ENCODE measurements at places on chromosomes 12 and 14. TPM values are rescaled to one million over a fixed set of nuclear protein-coding genes. Genes with fewer than 3 reads are reported as not detected.

FAM181A gene
- 0.67 TPM for total RNA-seq

DNA sequence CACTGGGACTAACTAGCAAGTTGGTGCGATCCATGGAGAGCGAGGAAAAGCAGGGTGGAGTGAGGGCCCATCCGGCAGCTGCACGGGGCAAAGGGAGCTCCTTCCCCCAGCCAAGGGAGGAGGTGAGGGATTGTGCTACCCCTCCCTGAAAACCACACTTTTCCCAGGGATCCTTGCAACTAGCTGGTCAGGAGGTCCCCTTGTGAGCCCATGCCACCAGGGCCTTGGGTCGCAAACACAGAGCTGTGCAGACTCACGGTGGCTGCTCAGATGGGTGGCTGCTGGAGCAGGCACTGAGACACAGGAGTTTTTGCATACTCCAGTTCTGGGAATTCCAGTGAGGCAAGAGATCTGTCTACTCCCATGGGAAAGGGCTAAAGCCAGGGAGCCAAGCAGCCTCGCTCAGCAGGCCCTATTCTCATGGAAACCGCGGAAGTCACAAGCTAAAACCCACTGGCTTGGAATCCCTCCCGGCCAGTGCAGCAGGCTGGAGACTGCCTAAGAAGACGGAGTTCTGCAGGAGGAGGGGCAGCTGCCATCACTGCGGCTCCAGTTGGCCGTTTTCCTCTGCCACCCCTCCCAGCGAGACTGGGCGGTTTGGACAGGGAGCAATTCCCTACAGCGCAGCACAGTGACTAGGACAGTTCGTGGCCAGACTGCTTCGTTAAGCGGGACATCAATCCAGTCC is 10.9 kb upstream of the ZNF705A start:
- H3K27me3 ChIP-seq, result no peaks in the 10 kb centered on the region
- H3K4me1 ChIP-seq, result no peaks in the 10 kb centered on the region
- no peaks in the 10 kb centered on the region for H3K36me3 ChIP-seq
- H3K4me3 ChIP-seq, result no peak overlapping the region

MBD6 gene
- 45.6 TPM for total RNA-seq

GRCh38 chr12:94609917-94610443 is 40.4 kb downstream of the TMCC3 start:
- no peaks in the 10 kb centered on the region for H3K27me3 ChIP-seq
- no peak overlapping the region for H3K4me3 ChIP-seq
- H3K27ac ChIP-seq, result no peak overlapping the region
- H3K36me3 ChIP-seq, result no peaks in the 10 kb centered on the region

DNA sequence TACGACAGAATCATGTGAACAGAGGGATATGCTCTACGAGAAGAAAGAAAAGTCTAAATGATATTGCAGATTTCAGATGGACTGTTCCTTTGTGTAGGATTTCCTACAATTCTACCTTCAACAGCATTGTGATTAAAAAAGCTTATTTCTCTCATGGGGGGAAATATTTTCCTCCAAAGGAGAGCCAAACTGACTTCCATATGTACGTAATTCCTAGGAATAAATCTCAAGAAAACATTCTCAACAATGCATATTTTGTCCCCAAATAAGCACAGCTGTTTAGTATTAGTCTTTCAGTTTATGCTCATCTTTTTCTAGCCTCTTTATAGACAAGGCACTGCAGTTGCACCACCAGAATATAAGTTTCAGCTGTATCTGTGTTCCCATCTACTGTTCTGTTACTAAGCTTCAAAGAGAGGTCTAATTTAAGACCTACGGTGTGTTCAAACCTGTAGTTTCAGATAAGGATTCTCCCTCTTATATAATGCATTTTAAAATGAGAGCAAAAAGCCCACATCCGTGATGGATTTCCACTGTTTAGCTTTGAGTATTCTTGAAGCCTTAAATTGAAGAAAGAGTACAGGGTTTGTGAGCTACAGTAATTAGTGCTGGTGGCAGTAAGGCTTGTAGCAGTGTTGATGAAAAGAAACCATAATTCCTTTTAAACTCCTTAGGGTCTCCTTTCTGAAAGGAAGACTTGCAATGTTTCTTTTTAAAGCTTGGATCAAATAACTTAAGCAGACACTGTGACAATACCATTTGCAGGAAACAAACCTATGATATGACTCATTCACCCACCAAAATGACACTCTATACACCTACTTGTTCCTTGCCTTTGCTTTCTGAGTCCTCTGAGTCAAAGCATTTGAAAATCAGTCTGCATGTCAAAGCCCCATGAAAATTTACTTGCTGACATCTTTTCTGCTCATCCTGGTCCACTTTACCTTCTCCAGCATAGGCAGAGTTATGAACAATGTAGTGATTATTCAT is 754.1 kb downstream of the NOVA1 start:
- H3K4me1 ChIP-seq, result no peaks in the 10 kb centered on the region
- no peak overlapping the region for H3K27ac ChIP-seq
- no peaks in the 10 kb centered on the region for H3K36me3 ChIP-seq

RGS6 gene
- total RNA-seq, result 25.3 TPM

EDDM3A gene
- total RNA-seq, result not detected

DNA sequence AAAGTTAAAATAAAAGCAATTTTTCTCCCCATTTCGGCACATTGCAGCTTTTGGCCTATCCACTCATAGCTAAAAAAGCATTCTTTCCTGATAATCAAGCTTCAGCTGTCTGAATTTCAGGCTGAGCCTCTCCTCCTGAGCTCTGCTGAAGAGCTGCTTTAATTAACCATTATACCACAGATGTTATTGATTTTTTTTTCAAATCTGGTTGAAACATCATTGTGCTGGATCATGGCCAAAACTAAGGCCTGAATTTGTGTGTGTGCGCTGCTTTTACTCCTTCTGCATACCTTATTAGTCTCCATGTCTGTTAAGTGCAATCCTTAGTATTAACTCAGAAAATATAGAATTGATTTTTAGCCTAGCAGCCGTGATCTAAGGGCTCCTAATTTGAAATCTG is 52.3 kb downstream of the MBIP start:
- peaks cover 31% of the 10 kb centered on the region for H3K4me1 ChIP-seq
- no peaks in the 10 kb centered on the region for H3K27me3 ChIP-seq
- DNase-seq, result no peak
- no peaks in the 10 kb centered on the region for H3K36me3 ChIP-seq

DAO gene
- total RNA-seq, result not detected

DNA sequence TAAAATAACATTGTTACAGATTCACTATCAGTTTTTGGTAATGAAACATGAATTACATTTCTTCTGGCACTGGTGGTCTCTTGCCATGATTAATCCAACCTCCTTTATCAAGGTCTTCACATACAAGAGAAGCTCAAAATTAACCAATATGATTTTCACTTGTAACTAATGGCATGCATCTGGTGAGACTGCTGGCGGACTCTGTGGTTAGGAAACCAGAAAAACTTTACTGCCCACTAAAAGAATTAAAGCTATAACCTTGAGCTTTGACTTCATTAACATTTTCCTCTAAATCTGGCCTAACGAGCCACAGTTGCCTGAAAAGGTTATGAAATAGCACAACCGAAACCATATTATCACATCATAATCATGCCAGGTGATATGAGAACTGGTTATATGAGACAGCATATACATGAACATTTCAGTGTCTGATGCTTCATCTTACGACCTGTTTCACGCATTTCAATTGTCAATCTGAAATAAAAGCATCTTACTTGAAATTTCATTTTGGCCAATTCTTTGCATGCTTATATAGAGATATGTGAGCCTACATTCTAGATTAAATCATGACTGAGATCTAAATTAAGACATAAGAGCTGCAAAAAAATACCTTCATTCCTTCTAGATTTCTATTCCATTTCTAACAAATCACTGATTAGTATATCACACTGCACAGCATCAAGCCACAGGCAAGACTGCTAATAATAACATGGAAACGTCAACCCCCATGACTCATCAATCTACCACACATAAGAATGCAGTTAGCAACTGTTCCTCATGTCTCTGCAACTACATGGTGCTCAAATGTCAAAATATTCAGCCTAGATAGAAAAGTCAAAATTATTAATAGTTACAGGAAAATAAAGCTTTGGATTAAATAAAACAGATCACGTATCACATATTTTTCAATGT is 89.3 kb downstream of the OSBPL8 start:
- no peak overlapping the region for H3K4me3 ChIP-seq
- H3K27me3 ChIP-seq, result no peaks in the 10 kb centered on the region
- no peaks in the 10 kb centered on the region for H3K36me3 ChIP-seq
- DNase-seq, result no peak
- no peak overlapping the region for H3K27ac ChIP-seq

GRCh38 chr12:38886064-38886463 is 19.3 kb downstream of the CPNE8 start:
- peak; percentile 35 for DNase-seq
- H3K4me1 ChIP-seq, result no peaks in the 10 kb centered on the region
- H3K36me3 ChIP-seq, result no peaks in the 10 kb centered on the region

- H3K27ac ChIP-seq, result no peak overlapping the region
- H3K4me1 ChIP-seq, result peaks cover 11% of the 10 kb centered on the region
- H3K36me3 ChIP-seq, result no peaks in the 10 kb centered on the region
- no peak for DNase-seq
- H3K27me3 ChIP-seq, result no peaks in the 10 kb centered on the region
These were observed 17.4 kb upstream of the CLMN start for GRCh38 chr14:95337041-95337595.

GRCh38 chr12:47214771-47215170 is 135.0 kb upstream of the AMIGO2 start:
- H3K4me1 ChIP-seq, result no peaks in the 10 kb centered on the region
- H3K4me3 ChIP-seq, result no peak overlapping the region
- DNase-seq, result no peak
- no peaks in the 10 kb centered on the region for H3K36me3 ChIP-seq

- DNase-seq, result no peak
- H3K27me3 ChIP-seq, result no peaks in the 10 kb centered on the region
- no peak overlapping the region for H3K4me3 ChIP-seq
- no peaks in the 10 kb centered on the region for H3K4me1 ChIP-seq
These were observed 26.9 kb downstream of the GSTZ1 start for GRCh38 chr14:77347751-77348150.

GPR65 gene
- 0.45 TPM for total RNA-seq

STAB2 gene
- total RNA-seq, result 6.5 TPM

GRCh38 chr12:121217063-121217462 is 7.1 kb downstream of the P2RX4 start:
- no peaks in the 10 kb centered on the region for H3K4me1 ChIP-seq
- H3K36me3 ChIP-seq, result no peaks in the 10 kb centered on the region
- no peak overlapping the region for H3K4me3 ChIP-seq
- no peak for DNase-seq
- no peak overlapping the region for H3K27ac ChIP-seq
- H3K27me3 ChIP-seq, result no peaks in the 10 kb centered on the region

- H3K4me3 ChIP-seq, result no peak overlapping the region
- H3K27me3 ChIP-seq, result no peaks in the 10 kb centered on the region
- H3K36me3 ChIP-seq, result no peaks in the 10 kb centered on the region
- DNase-seq, result no peak
- H3K4me1 ChIP-seq, result no peaks in the 10 kb centered on the region
These were observed 83.7 kb downstream of the LMNTD1 start for GRCh38 chr12:25469368-25469767.

- H3K4me1 ChIP-seq, result no peaks in the 10 kb centered on the region
- H3K36me3 ChIP-seq, result no peaks in the 10 kb centered on the region
- H3K27ac ChIP-seq, result no peak overlapping the region
- DNase-seq, result no peak
These were observed 55.8 kb upstream of the LIMA1 start for GRCh38 chr12:50338920-50339645.

PDZRN4 gene
- 0.78 TPM for total RNA-seq

GOLGA3 gene
- total RNA-seq, result 101 TPM

CAPZA3 gene
- total RNA-seq, result not detected

IL23A gene
- not detected for total RNA-seq

- no peak overlapping the region for H3K27ac ChIP-seq
- H3K4me1 ChIP-seq, result no peaks in the 10 kb centered on the region
- DNase-seq, result no peak
- no peaks in the 10 kb centered on the region for H3K36me3 ChIP-seq
These were observed 125.7 kb upstream of the DDHD1 start for GRCh38 chr14:53278602-53279506.

HEBP1 gene
- total RNA-seq, result 85.4 TPM

DNA sequence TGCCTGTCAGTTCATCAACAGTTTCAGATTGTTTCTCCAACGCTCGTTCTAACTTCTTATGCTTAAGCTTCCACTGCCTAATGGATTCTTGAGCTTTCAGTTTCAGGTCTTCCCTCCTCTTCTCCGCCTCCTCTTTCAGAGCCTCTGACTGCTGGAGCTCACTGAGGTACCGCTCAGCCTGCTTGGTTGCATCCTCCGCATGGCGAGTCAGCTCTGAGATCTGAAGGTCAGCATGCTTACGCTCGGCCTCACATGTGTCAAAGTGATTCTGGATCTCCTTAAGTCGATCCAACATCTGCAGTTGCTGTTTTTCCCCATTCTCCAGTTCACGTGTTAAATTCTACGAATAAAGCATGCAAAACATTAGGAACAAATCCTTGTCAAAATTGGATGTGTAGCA is 148.8 kb downstream of the CEP128 start:
- DNase-seq, result no peak
- no peak overlapping the region for H3K27ac ChIP-seq
- no peak overlapping the region for H3K4me3 ChIP-seq

DNA sequence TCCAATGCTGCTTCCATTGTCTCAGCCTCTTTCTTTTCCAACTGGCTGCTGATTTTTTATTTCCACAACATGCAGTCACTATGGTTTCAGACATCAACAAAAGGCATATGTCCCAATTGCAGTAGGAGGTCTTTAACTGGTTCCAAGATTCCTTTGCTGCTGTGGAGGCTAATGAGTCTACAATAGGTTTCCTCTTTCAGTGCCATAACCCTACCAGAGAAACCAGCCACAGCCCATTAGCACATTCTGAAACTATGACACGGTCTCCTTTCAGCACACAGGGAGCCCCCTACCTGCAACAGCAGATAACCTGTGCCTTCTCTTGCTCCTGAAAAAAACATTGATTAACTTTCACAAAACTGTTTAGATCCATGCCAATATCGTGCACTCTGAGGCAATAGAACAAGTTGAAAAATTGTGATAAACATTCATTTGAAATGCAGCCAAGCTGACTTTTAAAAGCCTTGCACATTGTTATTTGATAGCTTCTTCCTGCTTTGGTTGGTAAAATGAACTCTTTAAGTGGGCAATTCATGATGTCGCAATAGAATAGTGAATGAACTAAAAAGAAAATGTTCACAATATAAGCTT is 32.4 kb downstream of the PLEKHG7 start:
- H3K36me3 ChIP-seq, result no peaks in the 10 kb centered on the region
- H3K4me1 ChIP-seq, result peaks cover 8% of the 10 kb centered on the region
- H3K27me3 ChIP-seq, result no peaks in the 10 kb centered on the region
- H3K27ac ChIP-seq, result no peak overlapping the region
- DNase-seq, result peak; percentile 3
- no peak overlapping the region for H3K4me3 ChIP-seq

DNA sequence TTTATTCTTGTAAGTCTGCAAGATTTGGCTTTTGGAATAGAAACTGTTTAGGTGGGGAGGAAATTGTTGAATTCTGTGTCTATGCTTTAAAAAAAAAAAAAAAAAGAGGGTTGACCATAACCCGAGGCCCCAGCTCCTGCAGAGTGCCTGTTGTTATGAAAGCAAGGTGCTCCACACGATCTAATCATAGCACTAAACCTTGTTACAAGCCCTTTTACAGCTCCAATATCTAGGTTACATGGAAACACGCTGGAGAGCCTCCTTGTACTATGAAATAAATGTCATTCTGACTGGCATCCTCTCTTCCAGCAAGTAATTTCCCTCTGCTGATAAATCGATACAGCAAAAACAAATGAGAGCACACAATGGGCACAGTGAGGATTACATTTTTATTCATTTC is 303.1 kb upstream of the SOX5 start:
- H3K36me3 ChIP-seq, result no peaks in the 10 kb centered on the region
- DNase-seq, result peak; percentile 33
- no peak overlapping the region for H3K27ac ChIP-seq
- no peak overlapping the region for H3K4me3 ChIP-seq
- no peaks in the 10 kb centered on the region for H3K27me3 ChIP-seq
